CD8-positive, alpha-beta T cell (primary cell): ENCODE measurements at places on chromosomes 6 and 20.

DNA sequence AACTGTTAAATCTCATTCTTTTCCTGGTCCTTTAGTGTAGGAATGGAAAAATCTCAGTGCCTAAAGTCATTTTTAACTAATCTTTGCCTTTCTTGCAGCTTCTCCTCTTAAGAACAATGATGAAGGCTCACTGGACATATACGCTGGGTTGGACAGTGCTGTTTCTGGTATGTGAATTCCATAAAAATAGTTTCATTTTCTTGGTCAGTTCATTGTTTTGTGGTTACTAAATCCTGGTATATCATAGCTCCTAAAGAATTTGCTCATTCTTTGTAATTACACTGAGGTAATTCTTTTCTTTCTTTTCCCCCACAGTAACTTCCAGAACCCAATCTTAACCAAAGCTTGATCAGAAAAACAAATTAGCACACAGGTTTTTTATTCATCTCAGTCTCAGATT, 23.4 kb downstream of the CASP8AP2 start:
- no peak for DNase-seq

DNA sequence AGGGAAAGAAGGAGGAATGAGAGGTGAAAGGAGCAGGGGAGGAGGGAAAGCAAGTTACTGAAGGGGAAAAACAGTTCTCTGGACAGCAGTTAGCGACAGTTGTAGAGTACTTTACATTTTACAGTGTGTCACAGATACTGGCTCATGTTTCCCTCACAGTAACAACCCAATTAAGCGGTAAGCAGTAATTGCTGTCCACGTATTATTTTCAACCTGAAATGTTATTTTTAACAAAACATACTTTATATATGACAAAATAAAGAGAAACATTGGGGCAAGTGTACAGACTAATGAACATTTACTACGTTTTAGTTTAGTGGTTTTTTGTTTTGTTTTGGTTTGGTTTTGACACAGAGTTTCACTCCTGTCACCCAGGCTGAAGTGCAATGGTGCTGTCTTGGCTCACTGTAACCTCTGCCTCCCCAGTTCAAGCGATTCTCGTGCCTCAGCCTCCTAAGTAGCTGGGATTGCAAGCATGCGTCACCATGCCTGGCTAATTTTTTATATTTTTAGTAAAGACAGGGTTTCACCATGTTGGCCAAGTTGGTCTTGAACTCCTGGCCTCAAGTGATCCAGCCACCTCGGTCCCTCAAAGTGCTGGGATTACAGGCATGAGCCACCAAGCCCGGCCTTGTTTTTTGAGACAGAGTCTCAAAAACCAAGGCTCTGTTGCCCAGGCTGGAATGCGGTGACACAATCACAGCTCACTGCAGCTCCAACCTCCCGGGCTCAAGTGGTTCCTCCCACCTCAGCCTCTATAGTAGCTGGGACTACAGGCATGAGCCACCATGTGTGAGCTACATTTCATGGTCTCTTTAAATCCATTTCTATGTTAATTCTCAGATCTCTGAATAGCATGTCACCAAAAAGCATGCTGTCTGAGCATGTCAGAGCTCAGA, 22.6 kb upstream of the BTN3A2 start:
- DNase-seq, result no peak

DNA sequence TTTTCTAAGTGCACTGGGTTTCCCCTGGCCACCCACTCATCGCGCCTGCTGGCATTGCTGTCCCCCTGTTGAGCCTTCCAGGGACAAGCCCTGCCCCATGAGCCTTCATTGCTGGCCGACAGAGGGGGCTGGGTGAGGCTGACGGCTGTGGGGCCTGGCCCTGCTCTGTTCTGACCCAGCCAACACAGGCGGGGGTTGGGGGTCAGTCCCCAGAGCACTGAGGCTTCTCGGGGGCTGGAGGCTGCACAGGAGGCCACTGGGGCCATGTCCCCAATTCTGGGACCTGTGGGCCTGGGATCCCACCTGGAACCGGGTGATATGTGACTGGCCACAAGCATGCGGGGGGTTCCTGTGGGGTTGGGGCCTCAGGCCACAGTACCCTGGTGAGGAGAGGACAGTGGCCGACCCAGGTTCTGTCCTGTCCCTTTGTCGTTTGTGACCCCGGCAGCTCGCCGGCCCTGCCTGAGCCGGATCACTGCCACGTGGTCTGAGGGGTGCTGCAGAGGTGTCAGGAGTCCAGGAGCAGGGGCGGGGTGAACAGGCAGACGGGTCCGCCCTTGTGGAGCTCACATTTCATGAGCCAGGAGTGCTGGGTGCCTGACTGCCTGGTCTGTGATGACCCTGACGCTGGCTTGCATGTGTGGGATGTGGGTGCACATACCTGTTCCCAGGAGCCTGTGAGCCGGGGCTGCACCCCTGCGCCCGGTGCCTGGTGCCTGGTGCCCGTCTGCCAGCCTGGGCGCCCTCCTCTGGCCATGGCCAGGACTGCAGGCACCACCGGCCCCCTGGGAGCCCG, 2.1 kb upstream of the COL20A1 start:
- peak; percentile 62 for DNase-seq

GRCh38 chr6:11950109-11950508, 62.0 kb upstream of the HIVEP1 start:
- DNase-seq, result no peak

DNA sequence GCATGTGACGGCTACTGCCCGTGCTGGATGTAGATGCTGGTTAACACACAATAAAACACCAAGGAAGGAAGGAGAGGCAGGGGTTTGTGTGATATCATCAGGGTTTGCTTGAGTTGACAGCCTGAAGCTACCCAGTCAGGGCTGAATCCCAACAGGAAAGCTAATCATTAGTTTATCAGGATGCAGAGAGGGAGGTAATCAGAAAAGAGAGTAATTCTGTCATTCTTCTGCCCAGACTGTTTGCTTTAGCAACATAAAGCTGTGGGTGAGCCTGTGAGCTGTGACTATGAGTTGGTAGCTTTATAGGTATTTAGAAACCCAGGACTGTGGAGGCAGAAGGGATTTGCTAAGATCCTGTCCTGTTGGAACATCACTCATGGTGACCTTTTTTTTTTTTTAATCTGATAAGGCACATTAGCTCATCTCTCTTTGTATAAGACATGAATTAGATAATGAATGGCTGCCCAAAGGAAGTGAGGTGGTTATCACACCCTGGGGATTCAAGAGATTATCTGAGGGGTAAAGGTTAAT, 79.3 kb downstream of the CAP2 start:
- no peak for DNase-seq

- no peak for DNase-seq
These were observed 39.0 kb upstream of the SLC22A1 start for GRCh38 chr6:160082627-160083026.

DNA sequence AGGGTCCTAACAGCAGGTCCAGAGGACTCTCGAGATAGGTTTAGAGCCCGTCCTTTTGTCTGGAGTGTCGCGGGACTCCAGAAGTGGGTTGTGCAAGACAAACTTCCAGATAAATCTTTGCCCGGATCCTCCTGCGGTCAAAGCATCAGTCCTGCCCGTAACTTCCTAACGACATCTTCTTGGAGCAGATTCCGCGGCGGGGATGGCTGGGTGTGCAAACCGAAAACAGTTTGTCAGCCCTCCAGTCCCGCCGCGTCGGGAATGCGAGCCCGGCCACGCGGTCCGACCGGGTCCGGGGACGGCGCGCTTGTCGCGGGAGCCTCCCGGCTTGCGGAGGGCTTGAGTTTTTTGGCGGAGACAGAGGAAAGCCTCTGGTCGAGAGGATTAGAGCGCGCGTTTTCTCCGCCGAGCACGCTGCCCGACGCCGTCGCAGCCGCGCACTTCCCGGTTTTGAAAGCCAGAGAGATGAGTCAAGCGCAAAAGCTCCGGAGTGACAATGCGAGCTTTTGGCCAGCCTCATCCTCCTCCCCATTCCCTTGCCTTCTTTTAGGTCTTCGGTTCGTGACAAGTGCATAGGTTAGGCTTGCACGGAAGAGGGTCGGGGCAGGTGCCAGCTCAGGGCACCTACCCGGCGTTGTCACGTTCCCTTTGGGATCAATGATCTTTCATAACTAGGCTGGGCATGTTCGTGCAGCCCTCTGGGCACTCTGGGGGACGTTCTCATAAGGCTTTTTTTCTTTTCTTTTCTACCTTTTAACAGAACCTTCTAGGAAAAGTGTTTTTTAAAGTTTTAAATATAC, 91.3 kb upstream of the PRDM1 start:
- no peak for DNase-seq

DNA sequence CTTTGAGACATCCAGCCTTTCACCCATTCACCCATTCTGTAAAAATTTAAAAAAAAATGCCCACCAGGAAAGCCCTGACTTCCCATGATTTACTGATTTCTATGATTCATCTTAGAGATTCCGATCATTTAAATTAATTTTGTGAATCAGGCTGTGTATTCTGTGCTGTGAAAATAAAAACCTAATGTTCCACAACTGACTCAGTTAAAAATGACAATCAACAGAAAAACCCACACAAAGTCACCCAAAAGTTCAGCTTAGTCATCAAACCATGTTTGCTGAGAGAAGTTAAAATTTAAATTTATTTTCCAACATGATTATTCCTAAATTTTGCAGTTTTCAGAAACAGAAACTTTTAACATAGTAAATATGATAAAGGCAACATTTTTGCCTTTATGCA, 509.9 kb downstream of the TENT5A start:
- DNase-seq, result no peak

DNA sequence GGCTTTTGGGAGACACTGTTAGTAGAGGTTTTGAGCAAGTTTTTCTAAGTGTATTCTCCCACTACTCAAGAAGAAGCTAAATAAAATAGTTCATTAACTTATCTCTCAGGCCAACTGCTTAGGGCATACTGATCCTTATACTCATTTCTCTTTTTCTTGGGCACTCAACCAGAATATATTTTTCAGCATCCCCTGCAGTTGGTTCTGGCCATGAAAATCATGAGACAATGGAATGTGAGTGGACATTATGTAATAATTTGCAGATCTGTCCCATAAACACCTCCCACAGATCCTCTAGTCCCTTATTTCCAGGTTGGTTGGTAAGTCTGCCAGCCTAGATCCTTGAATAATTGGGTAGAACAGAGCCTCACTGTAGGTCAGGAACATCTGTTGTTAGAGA, 136.7 kb downstream of the AIG1 start:
- no peak for DNase-seq

DNA sequence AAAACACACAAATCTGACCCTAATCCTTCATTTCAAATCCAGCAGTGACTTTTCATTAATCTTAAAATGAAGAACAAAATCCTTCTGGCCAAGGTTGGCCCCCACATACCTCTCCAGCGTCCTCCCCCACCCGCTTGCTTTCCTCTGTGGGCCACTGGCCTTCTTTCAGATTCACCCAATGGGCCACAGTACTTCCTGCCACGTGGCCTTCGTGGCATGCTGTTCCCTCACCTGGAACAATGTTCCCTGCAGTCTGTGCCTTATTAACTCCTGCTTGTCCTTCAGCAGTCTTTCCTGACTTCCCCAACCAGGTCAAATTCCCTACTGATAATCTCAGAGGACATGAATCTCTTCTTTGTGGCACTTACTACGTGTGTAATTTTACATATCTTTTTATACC, 5.3 kb upstream of the GTF2H4 start:
- DNase-seq, result no peak

GRCh38 chr6:11374036-11375010, 141.9 kb upstream of the NEDD9 start:
- no peak for DNase-seq

DNA sequence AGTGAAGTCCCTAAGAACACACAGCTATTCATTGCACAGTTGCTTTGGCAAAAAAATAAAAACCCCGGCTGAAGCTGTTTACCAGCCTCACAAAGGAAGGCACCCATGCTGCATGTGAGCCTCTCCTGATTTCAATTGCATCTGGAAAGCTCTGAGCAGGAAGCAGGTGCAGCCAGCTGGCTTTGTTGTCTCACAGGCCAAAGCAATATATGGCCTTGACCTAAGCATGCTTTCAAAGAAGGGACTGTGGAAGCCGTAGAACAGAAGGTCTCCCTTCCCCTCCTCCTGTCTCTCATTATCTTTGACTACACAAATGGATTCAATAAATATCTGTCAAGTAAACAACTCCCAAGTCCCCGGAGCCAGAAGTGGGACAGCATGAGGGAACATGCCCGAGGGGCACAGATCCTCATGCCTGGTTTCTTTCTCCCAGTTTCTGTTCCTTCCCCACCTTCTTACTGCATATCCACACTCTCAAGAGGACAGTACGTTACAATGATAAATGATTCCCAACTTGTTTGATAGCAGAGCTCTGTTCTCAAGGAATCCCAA, 57.2 kb upstream of the PCSK2 start:
- no peak for DNase-seq

DNA sequence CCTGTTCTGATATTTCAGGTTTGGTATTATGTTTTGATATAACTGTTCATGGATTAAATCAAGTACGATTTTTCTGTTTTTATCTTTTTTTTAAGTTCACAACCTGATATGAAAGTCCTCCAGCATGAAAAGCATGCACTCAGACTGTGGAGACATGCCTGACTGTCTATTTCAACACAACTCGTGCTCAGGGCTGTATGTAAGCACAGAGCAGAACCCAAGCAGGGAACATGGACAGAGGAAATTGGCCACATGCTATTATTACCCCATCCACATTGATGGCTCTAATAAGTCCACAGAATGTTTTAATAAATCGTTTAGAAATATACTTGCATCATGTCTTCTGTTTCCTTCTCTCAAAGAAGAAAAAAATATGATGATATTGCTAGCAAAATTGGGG, 730.4 kb downstream of the C6orf118 start:
- no peak for DNase-seq

DNA sequence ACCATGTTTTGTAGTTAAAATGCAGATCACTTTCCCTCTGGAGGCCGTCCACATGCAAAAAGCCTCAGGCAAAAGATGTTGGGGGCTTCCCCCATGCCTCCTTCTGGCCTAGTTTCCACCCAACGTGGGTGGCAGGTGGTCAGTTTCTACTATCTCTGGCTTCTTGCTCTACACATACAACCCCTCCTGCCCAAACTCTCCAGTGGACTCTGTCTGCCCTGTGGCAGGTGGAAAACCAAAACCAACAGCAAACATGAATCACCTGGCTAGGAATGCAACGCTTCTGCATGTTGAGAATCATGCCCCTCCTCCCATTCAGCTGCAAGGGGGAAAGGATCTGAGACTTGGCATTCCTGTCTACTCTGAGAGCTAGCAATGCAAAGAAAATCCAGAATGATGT, 94.8 kb downstream of the MBOAT1 start:
- no peak for DNase-seq

DNA sequence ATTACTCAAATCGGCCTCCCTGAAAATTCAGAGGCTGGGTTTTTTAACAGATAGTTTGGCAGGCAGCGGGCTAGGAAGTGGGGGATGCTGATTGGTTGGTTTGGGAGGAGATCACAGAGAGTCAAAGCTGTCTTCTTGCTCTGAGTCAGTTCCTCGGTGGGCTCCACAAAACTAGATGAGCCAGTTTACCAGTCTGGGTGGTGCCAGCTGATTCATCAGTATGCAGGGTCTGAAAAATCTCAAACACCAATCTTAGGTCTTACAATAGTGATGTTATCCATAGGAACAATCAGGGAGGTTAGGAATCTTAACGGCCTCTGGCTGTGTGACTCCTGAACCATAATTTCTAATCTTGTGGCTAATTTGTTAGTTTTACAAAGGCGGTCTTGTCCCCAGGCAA, 190.7 kb downstream of the C6orf118 start:
- no peak for DNase-seq
